Activated CD4-positive, alpha-beta memory T cell treated with anti-CD3 and anti-CD28 coated beads, Interleukin-2, amount 10 ng/mL, durations not matched to agents 7 days and 5 days (primary cell): ENCODE measurements at places on chromosomes 11 and 22.

DNA sequence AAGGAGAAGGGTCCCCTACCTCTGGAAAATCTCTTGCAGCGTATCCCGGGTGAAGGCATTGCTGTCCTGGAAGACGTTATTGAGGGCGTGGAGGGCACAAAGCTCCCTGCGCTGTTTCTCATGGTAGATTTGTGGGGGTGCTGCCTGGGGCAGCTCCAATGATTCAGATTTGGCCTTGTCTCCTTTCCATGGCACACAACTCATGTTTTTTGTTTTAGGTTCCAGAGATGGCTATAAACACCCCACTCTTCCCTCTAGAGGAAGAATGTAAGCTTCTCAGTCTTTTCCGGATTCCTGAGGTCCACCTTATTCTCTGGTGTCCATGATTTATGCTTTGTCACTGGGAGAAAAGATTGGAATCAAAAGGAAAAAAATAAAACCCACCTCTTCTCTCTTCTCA is 959 bp downstream of the JOSD1 start:
- no peak for DNase-seq

- no peak for DNase-seq
These were observed 1.4 kb downstream of the RIN1 start for GRCh38 chr11:66334605-66335442.

DNA sequence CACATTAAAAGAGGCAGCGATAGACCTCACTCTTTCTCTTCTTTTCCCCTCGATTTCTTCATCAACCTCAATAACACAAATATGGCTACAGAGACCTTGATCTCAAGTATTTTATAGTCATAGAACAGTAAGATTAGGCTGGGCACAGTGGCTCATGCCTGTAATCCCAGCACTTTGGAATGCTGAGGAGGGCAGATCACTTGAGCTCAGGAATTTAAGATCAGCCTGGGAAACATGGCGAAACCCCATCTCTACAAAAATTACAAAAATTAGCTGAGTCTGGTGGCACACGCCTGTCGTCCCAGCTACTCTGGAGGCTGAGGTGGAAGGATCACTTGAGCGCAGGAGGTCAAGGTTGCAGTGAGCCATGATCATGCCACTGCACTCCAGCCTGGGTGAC is 14.6 kb downstream of the SLN start:
- no peak for DNase-seq

DNA sequence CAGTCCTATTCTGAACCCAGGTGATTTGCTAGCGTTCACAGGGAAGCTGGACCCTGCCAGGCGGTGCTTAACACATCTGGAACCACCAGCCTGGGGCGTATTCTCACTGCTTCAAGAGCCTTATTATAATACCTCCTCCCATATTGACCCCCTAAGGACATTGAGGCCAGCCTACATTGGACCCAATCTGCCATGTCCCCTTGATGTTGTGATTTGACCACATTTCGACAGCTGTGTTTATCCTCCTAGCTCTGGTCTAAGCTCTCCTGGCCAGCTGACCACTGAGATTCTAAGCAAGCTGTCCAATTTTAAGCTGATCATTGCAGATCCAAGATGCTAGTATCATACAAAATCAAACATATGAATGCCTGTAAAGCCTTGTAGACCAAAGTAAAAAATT is 148.1 kb upstream of the BLID start:
- DNase-seq: no peak

- no peak for DNase-seq
These were observed 30.0 kb downstream of the MAPK1 start for GRCh38 chr22:21837248-21837979.

DNA sequence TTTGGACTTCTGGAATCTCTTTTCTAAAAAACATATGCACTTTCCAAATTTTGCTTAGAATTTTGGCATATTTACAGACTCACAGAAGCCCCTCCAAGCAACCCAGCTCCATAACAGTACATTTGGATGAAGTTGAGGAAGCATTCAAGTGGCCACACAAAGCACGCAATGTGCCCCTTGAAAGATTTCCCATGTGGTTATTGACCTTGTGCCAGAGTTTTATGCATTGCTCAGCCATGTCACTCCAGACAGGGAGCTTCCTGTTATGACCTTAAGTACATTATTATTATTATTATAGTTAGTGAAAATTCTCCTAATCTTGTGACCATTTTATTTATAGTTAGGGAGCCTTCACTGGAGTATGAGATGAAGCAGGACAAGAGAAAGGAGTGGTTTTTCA is 35.0 kb upstream of the BDNF start:
- DNase-seq: no peak

GRCh38 chr11:107250017-107250416 is 207.6 kb downstream of the CWF19L2 start:
- DNase-seq: no peak

DNA sequence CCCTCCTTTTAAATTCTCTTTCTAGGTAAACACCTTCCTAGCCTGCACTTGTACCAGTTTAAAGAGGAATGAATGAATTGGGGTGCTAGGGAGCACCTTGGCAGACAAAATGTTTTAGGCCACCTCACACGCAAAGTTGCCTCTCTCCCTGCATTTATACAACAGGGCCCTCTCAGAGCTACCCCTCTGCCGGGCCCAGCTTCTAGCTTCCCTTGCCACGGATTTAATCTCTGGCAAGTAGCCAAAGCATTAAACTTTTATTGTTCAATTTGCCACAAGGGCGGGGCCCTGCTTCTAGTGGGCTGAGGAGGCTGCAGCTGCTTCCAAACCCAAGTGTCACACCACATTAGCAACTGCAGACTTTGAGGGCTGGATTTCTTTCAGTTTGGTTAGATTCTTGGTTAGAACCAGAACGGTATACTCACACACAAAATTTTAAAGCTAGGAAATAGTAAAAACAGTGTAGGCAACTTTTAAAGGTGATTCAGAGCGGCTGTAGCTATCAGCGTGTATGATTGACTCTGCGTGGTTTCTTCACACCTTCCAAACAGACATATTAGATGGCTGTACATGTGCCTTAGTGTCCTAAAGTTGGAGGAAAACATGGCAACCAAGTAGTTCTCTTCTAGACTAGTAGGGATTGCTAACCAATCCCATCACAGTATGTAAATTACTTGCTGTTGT is 6.5 kb downstream of the KREMEN1 start:
- DNase-seq: no peak

DNA sequence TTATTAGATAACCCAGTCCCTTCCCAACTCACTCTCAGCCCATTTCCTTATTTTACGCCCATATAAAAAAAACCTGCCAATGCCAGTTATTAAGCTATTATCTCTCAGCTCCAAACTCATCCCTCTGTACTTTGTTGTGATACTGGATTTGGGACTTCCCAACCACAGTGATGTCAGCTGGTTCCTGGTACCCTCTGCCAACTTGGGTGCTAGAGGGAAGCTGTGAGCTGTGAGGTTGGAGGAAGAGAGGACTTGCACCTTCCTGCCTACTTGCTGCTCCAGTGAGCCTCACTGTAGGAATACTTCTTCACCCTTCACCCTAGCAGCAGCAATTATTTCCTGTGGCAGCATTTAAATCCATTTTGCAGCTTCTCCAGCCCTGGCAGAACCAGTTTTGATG is 19.2 kb upstream of the CSF2RB start:
- no peak for DNase-seq

GRCh38 chr11:127003260-127003981 is 2.9 kb upstream of the KIRREL3 start:
- DNase-seq: no peak

DNA sequence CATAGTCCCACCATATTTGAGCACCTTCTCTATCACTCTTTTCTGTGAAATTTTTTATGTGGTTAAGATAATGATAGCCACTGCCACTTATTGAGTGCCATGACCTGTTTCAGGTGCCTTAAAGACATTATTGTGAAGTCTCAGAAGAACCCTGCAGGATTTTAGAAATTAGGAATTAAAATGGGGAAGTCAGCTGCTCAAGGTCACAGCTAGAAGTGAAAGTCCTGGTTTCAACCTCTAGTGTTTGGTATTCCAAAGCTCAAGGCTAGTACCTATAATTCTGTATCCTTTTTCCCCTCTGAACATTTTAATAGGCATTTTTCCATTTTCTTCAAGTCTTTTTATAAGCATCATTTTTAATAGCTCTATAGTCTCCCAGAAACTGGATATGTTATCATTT is 9.0 kb upstream of the RRM1 start:
- no peak for DNase-seq

DNA sequence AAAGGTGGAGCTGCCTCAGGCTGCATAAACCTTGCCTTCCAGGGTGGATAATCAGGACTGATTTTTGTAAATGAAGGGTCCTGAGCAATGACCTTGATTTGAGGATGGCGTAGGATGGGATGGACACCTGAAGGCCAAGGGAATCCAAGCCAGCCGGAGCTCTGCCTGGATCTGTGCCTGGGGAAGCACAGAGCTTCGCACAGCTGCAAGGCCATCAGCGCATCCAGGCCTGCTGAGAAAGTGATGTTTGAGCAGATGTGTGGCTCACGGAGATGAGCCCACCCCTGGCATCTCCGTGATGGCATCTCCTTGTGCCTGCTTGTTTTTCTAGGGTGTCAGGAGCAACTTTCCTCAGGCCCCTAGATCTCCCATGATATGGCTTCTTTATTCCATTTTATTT is 23.3 kb downstream of the FAM83F start:
- no peak for DNase-seq

DNA sequence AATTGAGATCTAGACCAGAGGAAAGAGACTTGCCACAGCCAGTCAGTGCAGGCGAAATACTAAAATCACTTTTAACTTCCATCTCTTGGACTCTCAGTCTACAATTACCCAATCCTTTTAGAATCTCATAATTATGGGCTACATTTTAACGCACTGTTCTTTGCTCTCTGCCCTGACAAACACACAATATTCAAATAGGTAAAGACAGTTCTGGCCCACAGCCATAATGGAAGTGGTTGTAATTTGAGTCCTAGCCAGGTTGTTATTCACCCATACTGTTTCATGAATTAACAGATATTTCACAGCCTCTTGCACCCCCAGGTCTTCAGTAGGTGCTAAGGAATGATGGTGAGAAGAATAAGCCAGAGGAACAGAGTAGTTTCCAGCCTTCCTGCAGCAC is 830 bp downstream of the C11orf97 start:
- DNase-seq: no peak

DNA sequence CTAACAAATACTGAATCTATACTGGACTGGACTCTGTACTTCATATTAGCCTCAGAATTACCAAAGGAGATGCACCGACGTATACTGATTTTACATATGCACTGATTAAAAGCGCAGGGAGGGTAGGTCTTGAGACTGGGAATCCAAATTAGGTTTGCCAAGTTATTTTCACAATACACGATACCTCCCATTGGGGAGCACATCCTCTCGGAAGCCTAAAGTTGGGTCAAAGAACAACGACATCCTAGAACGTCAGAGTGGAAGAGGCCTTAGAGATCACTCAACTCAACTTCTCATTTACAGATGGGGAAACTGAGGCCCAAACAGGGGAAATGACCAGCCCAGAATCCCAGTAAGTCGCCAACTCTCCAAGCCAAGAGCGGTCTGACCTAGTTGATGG is 626 bp downstream of the DNAL4 start:
- no peak for DNase-seq

GRCh38 chr22:49514641-49515040 is 313.0 kb downstream of the BRD1 start:
- DNase-seq: no peak

DNA sequence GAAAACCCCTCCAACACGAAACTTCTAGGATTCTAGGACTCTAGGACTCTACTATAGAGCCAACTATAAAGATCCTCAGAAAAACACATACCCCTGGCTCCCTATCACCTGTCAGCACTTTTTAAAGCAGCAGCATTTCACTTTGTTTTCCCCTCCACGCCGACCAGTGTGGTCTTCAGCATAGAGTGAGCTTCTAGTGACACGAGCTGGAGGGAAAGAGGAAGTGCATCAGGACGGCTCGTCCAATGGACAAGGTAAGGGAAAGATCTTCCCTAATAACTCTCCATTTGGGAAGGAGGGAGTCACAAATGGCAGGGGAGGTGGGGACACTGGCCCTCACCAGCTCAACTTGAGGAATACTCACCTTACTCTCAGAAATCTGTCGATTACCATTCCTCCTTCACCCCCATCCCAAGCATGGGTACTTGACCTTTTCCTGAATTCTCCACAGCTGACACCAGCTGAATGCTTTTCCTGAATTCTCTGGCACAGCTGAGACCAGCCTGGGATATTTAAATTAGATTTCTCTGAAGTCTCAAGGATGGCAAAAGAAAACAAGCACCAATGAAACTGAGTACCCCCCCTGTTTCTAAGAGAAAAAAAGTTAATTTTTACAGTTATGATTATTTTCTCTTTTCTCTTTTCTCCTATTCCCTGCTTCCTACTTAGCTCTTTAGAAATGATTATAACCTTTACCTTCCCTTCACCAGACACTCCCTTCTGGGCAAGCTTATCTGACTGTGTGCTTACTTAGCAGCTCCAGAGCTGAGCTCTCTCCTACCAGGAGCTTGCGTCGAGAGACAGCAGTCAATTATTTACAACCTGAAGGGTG is 33.3 kb upstream of the NNMT start:
- DNase-seq: peak; percentile 24

DNA sequence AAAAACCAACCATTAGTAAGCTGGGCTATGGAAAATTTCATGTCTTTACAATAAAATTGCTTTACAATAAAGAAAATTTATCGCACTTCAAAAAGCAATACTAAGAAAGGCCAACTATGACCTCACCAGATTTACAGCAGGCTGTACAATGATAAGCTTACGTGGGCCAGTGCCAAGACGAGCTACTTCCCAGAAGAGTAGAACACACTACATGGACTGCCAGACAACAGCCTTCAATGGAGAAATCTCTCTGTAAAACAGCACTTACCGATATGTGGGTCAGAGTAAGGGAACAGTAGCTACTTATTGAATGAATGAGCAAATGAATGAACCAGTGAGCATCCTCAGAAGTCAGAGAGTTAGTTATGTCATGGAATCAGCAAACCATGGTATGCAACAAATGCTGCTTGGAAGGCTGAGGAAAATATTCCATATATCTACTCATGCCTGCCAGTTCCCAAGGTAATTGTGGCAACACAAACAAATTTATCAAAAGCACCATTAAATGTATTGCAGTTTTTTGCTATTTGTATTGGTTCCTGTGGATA is 74.4 kb downstream of the SLC36A4 start:
- DNase-seq: no peak
